NCI-H226 (cell line): ENCODE measurements at places on chromosomes 1 and 21.

DNA sequence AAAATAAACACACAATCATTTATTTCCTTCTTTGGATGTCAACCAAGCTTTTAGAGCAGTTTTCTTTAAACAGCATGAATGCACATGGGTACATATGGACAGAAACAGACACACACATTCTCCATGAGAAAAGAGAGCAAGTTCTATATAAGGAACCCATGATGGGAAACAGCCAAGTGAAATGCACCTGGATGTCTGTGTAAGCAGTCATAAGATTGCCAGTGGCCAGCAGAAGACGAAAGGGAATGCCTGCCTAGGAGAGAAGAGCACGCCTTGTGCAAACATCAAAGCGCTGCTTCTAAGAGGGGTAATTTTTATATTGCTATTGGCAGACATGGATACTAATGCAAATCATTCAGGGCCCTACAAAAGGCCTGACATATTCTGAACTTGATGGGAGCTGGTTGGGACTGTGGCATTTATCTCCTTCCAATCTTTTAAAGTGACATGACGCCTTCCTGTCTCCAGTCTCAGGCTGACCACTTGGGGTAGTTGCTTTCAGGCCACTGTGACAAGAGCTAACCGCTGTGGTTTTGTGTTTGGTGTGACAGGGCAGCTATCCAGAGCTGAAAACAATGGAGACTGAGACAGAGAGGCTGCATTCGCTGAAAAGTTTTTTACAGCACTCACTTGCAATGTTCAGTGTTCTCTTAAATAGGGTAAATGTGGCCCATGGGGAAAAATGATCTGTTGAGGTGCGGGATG, 75.0 kb upstream of the DPT start:
- DNase-seq = no peak

DNA sequence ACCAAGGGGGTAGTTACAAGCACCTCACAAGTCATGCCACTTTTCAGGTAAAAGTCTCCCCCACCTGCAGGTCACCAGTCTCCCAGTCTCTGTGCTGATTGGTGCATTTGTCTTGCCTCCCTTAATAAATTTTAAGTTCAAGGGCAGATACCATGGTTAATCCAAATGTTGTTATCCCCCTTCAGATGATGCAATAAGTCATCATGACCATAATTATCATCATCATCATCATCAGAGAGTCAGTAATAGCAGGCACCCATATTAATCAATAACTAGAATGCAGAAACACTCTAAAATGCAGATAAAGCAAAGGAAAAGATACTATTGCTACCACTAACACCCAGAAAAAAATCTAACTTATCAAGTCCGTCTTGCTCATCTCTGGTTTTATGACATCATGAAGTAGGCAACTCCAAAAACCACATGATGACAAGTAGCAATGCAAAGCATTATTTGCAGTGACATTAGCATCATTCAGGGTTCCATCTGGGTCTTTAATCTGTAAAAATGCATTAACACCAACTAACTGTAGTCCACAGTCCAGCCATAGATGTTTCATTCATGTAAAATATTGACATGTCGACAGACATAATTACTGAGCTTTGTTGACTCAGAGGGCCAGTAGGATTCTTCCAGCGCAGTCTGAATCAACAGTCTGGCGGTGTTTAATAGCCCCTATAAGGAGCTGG, 492.0 kb upstream of the RUNX1 start:
- no peak for DNase-seq

DNA sequence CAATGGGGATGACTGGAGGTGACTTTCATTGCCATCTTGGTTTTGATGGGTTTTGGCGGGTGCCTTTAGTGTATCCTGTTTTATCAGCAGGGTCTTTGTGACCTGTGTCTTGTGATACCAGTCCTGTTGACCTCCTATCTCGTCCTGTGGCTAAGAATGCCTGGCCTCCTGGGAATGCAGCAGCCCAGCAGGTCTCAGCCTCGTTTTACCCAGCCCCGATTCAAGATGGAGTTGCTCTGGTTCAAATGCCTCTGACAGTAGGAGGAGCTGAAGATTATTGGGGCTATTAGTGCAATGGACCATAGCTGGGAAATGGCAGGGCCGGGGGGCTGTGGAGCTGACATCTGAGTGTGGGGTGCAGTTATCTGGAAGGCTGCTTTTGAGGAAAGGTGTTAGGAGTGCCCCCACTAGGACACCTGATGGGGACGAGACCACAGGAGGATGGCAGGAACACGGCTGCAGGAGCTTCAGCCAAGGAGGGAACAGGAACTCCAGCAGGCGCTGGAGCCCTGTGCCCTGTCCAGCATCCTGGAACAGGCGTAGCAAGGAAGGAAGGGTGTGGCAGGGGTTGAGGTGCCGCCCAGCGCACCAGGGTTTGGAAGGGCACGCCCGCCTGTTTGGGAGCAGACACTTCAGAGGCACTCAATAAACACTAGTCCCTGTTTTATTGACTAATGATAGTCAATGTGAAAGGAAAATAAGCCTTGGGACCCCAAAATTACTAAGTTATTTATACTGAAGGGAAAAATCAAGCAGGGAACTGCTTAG, 15.3 kb upstream of the AGPAT3 start:
- DNase-seq = no peak

DNA sequence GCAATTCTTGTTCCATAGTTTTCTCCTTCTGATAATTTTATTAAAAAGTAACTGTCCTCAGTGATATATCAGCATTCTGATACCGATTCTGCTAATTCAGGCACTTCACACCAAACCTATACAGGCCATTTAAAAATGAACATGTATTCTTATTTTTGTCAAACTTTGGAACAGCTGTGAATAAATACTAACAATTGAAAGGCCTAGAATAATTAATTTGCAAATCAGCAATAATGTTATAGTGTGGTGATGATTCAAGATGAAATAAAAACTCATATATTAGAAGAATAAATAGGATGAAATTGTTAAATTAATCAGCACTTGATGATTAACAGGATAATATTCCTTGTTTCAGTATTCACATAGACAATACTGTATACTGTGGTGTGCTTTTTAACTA, 9.9 kb downstream of the CDKN2C start:
- no peak for DNase-seq

GRCh38 chr21:17371450-17371849, 141.4 kb upstream of the CXADR start:
- peak; percentile 37 for DNase-seq

GRCh38 chr1:17301767-17302166, 6.2 kb upstream of the PADI4 start:
- DNase-seq = no peak

DNA sequence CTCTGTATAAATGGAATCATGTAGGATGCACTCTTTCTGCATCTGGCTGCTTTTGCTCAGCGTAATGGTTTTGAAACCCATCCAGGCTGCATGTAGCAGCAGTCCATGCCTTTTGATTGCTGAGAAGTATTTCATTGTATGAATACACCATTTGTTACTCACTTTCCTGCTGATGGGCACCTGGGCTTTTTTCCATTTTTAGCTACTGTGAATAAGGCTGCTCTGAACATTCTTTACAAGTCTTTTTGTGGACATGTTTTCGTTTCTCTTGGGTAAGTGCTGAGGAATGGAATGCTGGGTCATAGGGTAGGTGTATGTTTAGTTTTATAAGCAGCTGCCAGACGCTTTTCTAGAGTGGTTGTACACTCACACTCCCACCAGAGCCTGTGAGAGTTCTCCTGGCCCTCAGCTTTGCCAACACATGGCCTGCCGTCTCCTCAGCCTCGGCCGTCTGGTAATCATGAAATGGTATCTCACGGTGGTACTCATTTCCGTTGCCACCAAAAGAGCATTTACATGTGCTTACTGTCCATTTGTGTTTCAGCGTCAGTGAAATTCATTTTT, 22.7 kb downstream of the SLX9 start:
- peak; percentile 95 for DNase-seq

- DNase-seq = no peak
These were observed 2.0 kb downstream of the ADAMTSL4 start for GRCh38 chr1:150551051-150551783.

- no peak for DNase-seq
These were observed 200.8 kb upstream of the DPYD start for GRCh38 chr1:98121646-98122045.

- no peak for DNase-seq
These were observed 1.0 kb upstream of the S100B start for GRCh38 chr21:46605767-46606426.
